IMR-90 (cell line): ENCODE measurements at places on chromosomes 16 and 17. TPM values are rescaled to one million over a fixed set of nuclear protein-coding genes. Genes with fewer than 3 reads are reported as not detected.

The DNAH9 gene
- total RNA-seq = not detected in 2 replicates

The ABCA9 gene
- under 0.01 TPM in 1 of 2 replicates, not detected in the other for total RNA-seq

The C17orf78 gene
- not detected in 2 replicates for total RNA-seq

The GNGT2 gene
- 0.18 and 0.56 TPM in 2 replicates for total RNA-seq

The ZNF747 gene
- 1.9 and 2.0 TPM in 2 replicates for total RNA-seq

The ABHD15 gene
- total RNA-seq = 3.1 and 3.2 TPM in 2 replicates

The C17orf58 gene
- total RNA-seq = 7.2 and 7.8 TPM in 2 replicates

The RASL10B gene
- 3.6 and 4.7 TPM in 2 replicates for total RNA-seq

DNA sequence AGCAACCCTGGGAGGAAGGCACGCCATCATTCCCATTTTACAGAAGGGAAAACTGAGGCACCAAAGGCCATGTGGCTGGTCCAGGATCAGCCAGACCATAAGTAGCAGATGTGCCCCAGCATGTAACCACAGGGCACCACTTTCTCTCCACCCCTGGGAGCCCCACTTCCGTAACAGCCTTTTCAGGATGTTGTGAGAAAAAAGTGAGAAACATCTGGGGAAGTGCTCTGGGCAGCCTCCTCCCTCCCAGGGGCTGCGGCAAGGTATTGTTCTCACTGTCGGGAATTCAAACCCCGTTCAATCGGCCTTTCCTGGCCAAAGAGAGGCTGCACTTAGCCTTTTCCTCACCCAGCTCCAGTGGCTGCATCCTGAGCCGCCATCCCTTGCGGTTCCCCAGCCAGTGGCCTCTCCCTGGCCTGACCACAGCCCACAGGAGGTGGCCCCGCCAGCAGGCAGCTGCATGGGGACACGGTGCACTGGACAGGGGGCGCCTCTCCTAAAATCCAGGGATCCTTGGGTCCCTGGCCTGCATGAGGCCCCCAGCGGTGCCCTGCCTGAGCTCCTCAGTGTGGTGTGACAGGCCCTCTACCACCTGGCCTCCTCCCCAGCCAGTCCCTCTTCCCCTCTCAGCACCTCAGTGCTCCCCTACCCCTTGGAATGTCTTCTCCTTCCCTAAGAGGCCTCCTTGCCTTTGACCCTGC, 5.7 kb upstream of the CDH5 start:
- DNase-seq = no peak

DNA sequence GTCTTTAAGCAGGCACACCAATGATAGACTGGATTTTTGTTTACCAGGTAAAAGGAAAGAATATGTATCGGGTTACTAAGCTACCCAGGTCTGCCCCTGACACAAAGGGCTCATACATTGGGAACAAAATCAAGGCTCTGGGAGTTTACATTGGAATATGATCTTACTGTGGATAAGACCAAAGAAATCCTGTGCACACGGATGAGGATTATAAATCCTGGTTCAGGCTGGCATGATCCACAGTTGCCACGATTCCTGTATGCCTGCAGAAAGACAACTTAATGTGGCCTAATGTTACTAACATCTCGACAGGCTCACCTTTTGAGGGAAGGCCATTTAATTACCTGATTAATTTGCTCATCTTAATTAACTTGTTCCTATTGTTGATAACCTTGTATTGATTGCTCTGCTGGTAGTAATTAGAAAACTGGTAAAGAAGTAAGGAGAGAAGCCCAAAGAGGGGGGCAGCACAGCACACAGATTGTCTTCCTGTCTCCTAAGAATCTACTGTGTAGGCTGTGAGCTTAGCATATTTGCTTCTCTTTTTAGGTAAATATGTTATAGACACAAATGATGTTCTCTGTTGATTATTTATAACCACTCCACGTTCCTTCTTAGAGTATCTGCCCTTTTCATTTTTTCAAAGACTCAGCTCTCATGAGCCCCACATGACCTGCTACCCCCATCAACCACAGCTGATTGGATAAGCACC, 51.0 kb upstream of the TOX3 start:
- no peak for DNase-seq

DNA sequence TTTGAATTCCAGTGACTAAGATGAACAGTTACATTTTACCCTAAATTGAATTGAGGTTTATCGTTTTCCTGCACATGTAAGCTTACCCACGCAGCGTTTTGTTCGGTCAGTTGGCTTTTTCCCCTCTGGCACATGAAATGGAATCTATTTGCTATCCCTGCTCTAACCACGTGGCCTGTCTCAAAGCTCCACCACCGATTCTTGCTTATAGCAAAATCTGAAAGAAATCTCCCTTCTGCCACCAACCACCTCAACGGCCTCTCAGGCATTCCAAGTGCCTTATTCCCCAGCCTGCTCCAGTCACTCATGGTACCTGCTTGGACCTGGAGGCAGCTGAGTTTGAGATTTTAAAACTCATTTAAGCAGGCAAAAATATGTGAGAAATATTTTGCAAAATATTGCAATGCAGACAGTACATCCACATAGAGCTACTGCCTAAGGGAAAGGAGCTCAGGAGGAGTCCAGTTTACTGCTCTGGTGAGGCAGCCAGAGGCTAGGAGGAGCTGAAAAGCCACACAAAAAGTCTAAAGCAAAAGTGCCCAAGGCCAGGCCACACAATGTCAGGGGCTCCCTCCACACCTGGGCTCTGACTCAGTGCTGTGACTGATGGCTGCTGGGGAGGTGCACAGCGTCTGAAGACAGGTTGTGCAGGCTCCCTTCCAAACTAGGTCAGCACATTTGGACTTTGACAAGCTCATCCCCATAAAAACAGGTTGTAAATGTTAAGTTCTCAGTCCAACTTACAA, 26.4 kb downstream of the ARHGAP17 start:
- peak; percentile 76 for DNase-seq

- DNase-seq = no peak
These were observed 57.1 kb downstream of the BRIP1 start for GRCh38 chr17:61806081-61806828.

DNA sequence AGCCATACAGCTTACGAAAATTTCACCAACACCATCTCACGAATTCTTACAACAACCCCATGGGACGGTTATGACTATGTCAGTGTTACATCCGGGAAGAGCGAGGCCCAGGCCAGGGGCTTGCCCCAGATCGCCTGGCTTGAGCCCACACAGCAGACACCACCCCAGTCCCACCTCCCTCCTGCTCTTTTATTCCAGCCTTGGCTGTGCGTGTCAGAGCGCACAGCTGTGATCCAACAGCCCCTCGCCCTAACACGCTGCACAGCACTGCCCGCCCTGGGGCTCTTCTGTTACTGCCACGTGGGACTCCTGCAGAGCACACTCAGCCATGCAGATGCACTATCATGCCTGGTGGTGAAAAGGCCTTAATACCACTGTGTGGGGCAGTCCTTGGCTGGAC, 127.9 kb downstream of the ENGASE start:
- no peak for DNase-seq

GRCh38 chr16:79190542-79190941, 410.0 kb downstream of the MAF start:
- DNase-seq = no peak

DNA sequence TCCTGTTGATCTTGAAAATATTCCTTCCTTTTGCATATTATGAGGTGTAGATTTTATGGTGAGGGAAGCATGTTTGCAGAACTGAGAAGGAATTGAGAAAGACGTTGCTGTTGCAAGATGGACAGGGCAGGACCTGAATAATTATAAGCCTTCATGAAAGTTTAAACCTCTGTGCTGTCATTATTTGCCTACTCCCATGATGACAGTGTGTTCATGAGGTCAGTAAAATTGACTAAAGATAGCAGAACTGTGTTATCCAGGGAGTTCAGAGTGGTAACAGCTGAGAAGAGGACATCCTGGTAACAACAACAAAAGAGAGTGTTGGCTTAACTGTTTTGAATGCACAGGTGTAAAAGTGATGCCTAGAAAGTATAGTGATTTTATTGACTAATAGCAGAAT, 45.3 kb upstream of the HLF start:
- DNase-seq = no peak

- DNase-seq = no peak
These were observed 128.5 kb downstream of the CA10 start for GRCh38 chr17:52030052-52030451.

DNA sequence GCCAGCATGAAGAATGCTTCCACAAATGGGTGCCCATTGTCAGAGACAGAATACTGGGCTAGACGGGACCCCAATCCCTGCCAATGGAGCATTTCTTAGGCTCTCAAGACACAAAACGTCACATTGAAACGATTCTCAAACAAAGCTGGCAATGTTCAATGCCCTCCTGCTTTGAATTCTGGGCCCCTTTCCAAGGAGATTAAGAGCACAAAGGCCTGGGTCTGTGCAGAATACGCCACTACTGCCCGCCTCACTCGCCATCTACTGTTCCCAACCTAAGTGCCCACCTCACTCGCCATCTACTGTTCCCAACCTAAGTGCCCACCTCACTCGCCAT, 9.7 kb downstream of the CFAP20 start:
- DNase-seq = no peak

- DNase-seq = peak; percentile 77
These were observed 9.5 kb downstream of the FOXF1 start for GRCh38 chr16:86519649-86520316.

DNA sequence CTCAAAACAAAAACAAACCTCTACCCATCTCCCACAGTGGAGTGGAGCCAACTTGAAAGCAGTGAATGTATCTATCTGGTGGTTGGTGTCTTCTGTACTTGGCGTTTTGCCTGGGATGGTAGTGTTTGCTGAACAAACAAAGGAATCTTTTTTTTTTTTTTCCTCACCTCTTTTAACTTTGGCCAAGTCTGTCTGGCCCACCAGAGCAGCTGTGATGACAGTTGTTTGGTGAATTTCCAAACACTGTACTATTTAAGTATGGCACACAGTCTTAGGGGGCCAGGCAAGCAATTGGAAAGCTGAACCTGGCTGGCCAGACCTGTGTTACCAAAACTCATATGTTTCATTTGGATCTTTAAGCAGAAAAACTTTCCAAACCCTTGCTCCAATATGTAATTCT, 101.8 kb upstream of the CDH13 start:
- no peak for DNase-seq

- no peak for DNase-seq
These were observed 20.4 kb upstream of the RBL2 start for GRCh38 chr16:53413864-53414263.

DNA sequence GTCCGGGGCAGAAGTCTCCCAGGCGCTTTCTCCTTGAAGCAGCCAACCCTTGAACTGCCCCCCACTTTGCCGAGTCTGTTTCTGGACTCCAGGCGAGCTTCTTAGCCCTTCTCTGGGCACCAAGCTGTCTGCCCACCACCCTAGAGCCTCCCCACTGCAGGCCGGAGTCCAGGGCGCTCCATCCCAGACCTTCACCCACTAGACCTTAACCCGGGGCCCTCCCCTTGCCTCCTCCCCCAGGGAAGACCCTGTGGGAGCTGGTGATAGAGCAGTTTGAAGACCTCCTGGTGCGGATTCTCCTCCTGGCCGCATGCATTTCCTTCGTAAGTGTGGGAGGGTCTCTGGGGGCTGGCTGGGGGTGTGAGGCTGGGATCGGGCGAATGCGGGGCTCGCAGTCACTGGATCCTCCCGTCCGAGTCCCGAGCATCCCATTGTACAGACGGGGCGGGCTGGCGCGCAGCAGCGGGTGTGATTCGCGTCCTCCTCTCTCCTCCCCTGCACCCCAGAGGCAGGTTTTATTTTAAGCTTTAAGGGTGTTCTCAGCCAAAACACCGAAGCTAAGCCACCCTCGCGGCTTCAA, 1.1 kb downstream of the ATP2A1 start:
- DNase-seq = no peak
